ENCODE measurements at places on chromosomes 1 and 21.

GRCh38 chr1:234879147-234880080, 249.2 kb downstream of the TOMM20 start:
- no peak for DNase-seq

- no peak for DNase-seq
Measured at GRCh38 chr1:66503841-66504470, 30.0 kb upstream of the SGIP1 start.

DNA sequence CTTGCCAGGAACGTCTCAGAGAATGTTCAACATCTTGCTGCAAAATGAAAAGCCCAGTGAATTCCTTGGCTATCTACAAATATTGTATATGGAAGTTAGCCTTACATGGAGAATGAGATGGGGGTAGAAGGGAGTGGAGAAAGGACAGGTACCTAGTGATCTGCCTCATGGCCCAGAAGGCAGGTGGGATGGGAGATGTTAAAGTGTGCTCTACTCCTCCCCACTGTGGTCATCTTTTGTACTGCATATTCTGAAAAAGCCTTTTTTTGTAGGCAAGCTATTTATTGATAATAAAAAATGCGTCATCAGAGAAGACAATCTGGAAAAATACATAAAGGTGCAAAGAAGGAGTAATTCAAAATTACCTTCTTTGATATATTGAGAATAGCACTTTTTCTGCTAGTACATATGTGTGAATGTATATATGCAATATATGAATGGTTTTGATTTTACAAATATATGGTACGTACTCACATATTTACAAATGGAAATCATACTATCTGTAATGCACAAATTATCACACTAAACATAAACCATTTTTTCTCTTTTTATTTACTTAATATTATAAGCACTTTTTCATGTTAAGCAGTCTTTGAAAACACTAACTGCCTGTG, 19.1 kb upstream of the SLC5A9 start:
- DNase-seq, result no peak

DNA sequence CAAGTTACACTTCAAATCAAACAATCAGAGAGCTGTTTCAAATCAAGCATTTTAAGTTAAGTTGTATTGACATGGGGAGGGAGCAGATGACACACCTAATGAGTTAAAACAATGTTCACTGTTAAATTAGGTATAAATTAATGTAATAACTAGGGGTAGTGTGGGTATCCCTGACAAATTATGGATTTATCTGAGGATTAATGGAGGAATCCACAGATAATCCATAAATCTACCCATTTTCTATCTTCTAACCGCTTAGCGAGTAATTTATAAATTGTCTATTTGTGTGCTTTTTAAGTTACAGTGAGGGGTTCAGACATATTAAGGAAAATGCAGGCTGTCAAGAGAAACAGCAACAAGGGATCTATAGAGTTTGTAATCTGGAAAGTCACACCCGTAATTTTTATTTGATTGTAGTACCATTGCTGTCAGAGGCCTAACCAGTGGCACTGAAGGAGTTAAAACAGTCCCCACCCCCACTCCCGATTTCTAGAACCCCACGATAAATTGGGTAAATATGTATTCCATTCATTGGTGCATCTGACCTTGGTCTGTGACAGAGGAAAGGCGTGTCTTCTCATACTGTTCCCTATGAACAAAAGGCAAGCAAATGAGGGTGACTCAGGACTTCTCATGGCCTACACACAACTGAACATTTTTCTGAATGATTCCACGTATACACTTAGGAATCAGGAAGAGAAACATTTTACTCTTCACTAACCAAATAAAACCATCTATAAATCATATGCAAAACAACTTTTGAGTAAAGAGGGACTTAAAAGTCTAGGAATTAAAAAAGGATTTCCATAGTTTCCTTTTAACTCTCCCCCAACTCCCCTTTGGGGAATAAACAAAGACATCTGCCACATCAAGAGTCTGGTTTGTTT, 7.4 kb downstream of the IRF2BP2 start:
- DNase-seq, result no peak

- DNase-seq, result no peak
Measured at GRCh38 chr21:45203983-45204382, 83.7 kb downstream of the POFUT2 start.

DNA sequence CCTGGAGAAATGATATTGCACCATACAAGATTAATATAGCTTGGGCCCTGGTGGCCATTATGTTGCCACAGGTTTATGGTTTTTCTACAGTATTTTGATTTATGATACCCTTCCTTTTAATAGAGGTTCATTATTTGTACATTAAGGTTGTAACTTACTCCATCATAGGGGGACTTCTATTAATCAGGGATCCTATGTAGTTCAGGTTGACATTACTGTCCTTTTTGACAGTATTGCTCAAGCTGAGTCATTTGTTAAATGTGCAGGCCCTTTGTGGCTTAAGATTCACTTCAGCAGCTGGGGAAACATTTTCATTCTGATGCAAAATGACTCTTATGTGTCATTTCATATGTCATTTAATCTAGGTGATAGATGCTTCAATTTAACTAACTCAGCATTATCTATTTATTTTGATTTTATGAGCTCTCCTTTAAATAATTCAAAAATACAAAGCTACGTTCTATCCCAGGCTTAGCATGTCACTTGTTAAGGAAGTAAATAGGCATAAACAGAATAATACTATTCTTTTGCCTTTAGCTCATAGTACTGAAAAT, 686.9 kb upstream of the NCAM2 start:
- no peak for DNase-seq

DNA sequence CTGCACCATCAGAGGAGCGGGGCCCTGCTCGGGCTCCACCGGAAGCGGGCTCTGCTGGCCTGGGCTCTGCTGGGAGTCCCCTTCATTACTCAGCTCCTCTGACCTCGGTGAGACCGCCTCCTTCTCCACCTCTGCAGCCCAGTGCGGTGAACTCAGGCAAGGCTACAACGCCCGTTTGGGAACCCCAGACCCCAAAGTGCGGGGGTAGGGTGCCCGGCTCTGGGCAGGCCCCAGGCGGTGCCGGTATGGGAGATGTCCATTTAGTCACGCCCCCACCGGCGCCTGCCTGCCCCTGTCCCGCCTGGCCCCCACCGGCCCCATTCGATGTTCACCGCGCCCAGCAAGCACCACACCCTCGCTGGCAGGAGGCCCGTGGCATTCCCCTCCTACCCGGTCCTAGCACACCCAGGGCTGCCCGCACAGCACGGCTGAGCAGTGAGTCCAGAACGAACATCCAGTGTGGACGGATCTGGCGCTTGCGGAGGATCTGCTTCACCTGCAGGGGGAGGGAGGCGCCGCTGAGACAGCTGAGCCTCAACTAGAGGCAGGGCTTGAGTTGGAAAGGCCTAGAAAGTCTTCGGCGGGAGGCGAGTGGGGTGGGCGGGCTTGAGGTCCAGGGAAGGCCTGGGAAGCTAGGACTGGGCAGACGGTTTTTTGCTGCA, 10.0 kb downstream of the MAP3K6 start:
- no peak for DNase-seq

DNA sequence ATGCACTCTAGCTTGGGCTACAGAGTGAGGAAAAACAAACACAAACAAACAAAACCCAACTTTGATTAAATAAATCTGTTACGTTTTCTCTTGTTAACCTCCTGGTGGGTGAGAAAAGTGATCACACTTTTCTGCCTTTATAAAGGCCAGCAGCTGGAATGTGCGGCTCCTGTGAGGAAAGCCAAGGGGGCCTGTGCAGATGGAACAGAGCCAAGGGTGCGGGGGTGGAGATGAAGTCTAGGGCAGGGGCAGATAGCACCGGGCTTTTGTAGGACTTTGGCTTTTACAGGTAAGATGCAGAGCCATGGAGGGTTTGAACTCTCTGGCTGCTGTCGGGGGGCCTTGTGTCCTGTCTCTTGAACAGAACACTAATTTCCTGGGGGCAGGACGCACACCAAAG, 40.7 kb upstream of the GPR37L1 start:
- no peak for DNase-seq

GRCh38 chr1:212225871-212226302, 59.3 kb upstream of the PPP2R5A start:
- DNase-seq, result no peak

- no peak for DNase-seq
Measured at GRCh38 chr1:93223023-93223675, 42.6 kb downstream of the CCDC18 start.

DNA sequence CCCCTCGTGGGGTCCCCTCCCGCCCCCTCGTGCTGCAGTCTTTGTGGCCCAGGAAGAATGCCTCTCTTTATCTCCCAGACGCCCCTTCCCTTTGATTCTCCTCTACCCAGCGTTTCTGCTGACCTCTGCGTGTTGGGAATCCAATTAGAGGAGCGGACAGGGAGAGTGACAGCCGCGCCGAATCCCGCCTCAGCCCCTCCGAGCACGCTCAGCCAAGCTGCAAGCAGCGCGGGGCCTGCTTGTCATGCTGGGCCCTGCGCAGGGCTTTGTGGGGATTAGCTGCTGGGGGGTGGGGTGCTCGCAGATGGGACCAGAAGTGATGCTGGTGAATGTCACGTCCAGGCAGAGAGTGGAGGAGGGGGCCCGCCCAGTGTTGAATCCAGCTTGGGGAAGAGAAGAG, 91.1 kb downstream of the EPHB2 start:
- DNase-seq, result no peak

- no peak for DNase-seq
Measured at GRCh38 chr1:114595602-114596001, 14.2 kb upstream of the BCAS2 start.

DNA sequence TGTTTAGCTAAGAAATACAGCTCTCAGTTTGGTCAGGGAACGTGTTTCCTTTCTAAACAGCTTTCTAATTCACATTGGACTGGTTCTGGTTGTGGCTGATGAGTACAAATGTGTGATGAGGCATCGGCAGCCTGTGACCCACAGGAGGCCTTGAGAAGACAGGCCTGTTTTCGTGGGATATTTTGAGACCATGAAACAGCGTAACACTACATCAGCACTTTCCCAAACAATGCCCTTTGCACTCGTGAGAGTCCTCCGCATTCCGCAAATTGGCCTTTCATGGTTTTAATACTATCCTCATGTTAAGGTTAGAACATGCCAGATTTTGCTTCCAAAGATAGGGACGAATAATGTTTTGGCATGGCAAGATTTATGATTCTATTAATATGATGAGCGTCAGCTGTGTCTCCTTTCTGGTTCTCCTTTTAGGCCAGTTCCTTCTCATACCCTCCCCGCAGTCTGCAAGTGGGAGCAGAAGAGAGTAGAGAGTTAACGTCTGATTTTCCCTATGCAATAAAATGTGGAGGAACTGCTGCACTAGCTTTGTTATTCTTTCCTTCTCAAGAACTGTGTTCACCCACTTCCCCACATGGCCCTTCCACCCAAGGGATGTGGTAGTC, 84.3 kb upstream of the L1TD1 start:
- no peak for DNase-seq
